ENCODE measurements at places on chromosomes 11 and 22.

GRCh38 chr11:94897330-94897768 lies 76.0 kb downstream of the CWC15 start:
- no peak for DNase-seq

DNA sequence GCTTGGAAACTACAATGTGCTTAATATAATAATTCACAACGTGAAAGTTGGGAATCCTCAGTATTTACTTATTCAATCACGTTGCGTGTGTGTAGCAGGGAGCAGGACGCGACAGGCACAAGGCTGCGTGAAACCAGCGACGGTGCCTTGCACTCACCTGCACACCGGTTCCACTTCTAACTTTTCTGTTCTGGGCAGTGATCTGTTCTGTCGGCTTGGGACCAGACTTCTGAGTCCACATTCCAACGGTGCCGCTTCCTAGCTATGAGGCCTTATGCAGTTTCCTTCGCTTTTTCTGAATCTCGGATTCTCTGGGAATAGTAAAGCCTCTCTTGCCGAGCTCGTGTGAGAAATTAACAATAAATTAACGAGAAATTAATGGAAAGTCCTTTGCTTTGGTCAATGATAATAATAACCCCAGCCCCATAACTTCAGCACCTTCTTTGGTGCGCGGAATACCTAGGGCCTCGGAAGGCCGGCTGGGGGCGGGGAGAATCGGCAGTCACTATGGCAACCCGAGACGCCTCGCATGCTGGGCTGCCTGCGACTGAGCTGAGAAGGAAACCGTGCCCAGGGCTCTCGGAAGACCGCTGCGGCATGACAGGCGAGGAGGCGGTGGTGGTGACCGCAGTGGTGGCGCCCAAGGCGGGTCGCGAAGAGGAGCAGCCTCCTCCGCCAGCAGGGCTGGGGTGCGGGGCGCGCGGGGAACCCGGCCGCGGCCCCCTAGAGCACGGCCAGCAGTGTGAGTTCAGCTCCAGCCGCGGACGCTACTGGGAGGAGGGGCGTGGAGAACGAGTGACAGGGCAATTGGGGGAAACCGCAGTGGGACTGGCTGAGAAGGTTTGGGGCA lies at the start of gene C11orf97:
Gene C11orf97, plus strand, starts transcription at position 530 of the 850 bp plus-strand sequence. Its CDS starts 68 bp downstream, at position 598.
- no peak for DNase-seq

GRCh38 chr11:70853068-70853769 lies 399.2 kb downstream of the SHANK2 start:
- no peak for DNase-seq

- no peak for DNase-seq
These were observed 79.6 kb downstream of the BMAL1 start for GRCh38 chr11:13357232-13357631.

DNA sequence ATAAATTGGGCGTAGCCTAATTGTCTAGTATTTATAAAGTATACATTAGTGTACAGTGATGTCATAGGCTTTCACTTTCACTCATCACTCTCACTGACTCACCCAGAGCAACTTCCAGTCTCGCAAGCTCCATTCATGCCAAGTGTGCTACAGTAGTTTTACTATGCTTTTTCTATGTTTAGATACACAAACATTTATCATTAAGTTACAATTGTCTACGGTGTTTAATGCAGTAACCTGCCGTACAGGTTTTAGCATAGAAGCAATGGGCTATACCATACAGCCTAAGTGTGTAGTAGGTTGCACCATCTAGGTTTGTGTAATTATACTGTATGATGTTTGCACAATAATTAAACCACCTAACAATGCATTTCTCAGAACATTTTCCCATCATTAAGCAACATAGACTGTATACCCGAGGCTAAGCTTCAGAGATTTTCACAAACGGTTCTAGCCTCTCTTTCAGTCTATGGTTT lies 17.5 kb downstream of the OR9G1 start:
- DNase-seq: no peak

DNA sequence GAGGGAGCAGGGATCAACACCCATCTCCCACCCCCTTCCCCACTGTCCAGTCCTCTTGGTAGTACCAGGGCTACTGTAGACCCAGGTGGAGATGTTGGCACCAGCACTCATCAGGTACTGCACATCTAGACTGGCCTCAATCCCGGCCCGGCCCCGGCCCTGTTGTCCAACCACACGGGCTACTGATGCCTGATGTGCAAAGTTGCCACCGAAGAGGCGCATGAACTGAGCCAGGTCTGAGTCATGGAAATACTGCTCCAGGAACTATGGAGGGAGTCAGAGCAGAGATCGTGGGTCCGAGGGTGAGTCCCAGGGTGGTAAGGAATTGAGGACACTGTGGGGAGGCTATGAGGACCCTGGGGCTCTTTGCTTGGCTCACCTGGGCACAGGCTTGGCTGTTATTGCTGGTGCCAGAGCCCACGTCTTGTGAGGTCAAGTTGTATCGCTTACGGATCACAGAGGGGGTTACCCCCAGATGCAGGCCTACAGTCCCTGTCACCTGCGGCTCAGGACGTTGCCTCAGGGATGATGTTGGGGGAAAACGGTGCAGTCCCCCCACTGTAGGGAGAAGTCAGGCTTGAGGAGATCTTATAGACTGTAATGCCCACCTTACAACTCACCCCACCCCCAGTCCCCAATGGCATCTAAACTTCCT lies 2.5 kb downstream of the TPP1 start:
- DNase-seq: no peak

DNA sequence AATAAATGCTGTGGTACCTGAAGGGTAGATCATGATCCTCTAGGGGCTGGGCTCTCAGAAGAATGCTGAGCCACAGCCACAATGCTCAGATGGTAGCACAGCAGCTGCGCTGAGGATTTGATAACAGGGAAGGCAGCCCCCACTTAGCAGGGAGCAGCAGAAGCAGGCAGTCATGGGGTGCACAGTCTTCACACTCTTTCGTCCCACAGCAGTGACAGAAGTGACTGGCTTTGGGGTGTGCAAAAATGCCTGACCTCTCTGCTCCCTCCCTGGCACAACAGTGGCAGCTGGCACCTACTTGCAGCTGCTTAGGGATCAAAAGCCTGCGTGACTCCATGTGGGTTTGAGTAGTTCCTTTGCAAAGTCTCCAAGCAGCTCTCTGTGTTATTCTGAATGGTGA lies 1349.8 kb upstream of the RAG2 start:
- DNase-seq: no peak

DNA sequence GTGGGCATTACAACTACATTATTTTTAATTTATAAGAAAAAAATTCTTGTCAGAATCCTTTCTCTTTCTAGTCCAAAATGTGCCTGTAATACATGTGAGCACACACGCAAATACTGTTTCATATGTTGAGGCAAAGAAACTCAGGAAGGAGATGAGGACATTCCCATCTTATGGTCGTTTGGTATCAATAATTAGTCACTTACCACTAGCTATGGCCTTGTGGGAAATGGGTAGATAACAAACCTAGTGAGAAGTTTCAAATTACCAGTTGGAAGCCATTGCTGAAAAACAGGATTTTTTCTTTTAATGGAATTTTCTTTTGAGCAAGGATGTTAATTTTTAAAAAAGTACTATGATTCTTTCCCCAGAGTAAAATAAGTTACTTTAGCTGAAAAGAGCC lies 25.7 kb downstream of the AMOTL1 start:
- no peak for DNase-seq

DNA sequence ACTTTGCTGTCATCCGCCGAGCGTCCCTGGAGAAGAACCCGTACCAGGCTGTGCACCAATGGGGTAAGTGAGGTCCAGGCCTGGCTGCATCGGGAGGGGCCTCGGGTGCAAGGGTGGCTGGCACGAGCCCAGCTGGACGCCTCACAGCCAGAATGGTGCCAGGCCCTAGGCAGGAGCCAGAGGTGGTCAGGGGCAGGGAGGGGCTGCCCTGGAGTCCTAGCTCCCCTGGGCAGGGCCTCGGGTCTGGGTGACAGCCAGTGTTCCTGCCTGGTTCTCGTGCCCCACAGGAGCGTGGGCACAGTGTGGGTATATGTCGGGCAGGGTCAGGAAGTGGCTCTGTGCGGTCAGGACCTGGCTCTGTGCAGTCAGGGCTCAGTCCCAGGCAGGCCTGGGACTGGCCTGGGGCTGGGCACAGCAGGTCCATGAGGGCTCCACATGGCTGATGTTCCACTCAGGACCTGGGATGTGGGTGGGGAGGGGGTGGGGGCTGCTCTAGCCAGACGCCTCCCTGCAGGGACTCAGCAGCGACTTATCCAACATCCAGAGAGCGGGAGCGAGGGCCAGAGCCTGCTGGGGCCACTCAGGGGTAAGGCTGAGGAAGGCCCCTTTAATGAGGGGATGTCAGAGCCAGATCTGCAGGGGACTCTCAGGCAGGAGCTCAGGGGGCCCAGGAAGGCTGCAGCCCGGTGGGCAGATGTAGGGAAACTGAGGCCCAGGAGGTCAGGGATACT lies 1.2 kb downstream of the TSPAN32 start:
- no peak for DNase-seq

- DNase-seq: no peak
These were observed 140.2 kb upstream of the SESN3 start for GRCh38 chr11:95371153-95371552.

GRCh38 chr11:88284336-88285050 lies 53.0 kb downstream of the CTSC start:
- no peak for DNase-seq

DNA sequence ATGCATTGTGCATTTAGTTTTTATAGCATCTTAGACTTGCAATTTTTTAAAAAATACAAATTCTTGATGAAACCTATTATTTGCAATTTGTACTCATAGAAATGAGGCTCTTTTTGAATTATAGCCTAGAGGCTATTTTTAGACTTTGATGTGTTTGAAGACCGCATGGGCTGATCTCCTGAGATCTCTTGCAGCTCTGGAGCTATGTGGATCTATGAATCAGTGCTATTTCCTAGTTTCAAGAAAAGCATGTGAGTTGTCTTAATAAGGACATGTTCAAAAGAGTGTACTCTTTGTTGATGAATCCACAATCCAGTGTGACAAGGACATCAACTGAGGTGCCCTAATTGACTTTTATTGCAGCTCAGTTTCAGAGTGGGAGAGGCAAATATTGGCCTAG lies 620.5 kb downstream of the ETS1 start:
- no peak for DNase-seq

DNA sequence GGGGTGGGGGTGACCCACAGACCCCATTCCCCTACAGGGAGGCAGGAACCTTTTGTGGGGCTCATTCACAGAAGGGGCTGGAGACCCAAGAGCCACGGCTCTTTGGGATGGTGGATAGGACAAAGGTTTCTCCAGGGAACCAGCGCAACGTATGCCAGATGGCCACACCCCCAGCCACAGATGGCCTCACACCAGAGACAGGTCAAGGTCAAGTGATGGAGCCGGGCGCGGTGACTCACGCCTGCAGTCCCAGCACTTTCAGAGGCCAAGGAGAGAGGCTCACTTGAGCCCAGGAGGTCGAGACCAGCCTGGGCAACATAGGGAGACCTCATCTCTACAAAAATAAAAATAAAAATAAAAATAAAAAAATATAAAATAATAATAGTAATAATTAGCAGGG lies 17.1 kb upstream of the BRSK2 start:
- no peak for DNase-seq

GRCh38 chr11:112538534-112539280 lies 278.0 kb upstream of the PLET1 start:
- DNase-seq: no peak

GRCh38 chr11:60717956-60718355 lies 6.6 kb upstream of the MS4A18 start:
- DNase-seq: no peak

DNA sequence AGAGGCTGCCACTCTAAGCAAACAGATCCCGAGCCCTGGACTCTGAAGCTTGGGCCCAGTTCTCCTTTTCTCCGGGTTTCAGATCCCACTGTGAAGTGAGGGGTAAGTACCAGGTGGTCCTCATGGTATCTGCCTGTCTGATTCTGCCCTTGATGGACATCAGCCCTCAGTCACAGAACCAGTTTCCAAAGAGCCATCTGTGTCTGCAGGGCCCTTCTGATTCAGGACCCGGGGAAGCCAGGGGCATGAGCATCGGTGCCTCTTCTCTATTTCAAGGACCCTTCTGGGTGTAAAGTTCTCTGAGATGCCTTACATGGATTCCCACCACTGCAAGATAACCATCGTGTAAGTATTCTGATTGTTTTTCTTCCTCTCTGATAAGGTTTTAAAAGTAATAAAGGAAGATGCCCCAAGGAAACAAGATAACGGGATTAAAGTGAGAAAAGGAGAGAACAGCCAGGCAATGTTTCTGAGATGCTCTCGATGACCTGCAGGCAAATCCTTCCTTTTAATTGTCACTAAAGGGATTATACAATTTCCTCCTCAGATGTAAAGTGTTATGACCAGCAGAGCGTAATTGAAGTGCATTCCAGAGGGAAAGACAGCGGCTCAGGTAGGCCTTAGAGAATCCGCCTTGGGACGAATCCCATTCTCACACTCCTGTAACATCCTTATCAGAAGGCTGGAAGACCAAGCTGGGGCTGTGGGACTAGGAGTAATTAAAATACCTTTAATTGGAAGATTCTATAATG lies 924.3 kb downstream of the TBC1D22A start:
- no peak for DNase-seq

DNA sequence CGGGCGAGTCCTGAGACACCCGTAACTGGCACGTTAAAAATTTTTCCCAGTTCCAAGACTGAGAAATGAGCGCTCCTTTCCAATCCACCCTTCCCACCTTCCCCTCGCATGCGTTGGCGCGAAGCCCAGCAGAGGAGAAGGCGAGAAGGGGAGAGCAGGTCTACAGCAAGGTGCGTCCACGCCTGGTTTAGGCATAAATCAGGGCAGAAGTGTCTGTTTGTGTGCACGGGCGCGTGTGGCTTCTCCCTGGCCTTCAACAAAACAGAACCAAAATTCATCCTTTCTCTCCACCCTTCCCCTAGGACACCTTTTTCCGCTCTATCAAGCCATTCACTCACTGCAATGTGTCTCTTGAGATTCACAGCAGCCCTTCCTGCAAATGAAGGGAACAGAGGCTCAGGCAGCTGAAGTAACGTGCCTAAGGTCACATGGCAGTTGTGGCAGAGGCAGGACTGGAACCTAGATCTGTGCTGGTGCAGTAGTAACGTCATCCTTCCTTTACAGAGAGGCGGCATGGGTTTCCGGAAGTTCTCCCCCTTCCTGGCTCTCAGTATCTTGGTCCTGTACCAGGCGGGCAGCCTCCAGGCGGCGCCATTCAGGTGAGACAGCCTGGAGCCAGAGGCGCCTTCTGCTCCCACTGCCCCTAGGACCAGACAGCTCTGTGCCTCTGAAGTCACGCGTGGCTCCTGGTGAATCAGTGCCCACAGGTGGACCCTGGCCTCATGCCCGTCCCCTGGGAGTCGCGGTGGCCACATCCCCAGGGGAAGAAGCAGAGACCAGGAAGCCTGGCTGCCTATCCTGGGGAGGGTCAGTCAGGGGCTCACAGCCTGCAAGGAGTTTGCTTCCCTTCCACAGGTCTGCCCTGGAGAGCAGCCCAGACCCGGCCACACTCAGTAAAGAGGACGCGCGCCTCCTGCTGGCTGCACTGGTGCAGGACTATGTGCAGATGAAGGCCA lies 1.1 kb downstream of the CALCB start:
- DNase-seq: peak; percentile 53

- no peak for DNase-seq
These were observed 6.7 kb upstream of the SYT7 start for GRCh38 chr11:61587541-61587941.

GRCh38 chr22:43342347-43343261 lies 568 bp downstream of the SCUBE1 start:
- no peak for DNase-seq
